ENCODE measurements at places on chromosomes 11 and 22. TPM values are rescaled to one million over a fixed set of nuclear protein-coding genes. Genes with fewer than 3 reads are reported as not detected.
A peak's percentile ranks its signal among the peaks of the same experiment; 100 is the strongest.

GRCh38 chr11:115135936-115136335, 368.3 kb downstream of the CADM1 start:
- no peak for DNase-seq

GRCh38 chr11:69888483-69889181, 69.4 kb upstream of the FGF3 start:
- DNase-seq, result peak; percentile 45

DNA sequence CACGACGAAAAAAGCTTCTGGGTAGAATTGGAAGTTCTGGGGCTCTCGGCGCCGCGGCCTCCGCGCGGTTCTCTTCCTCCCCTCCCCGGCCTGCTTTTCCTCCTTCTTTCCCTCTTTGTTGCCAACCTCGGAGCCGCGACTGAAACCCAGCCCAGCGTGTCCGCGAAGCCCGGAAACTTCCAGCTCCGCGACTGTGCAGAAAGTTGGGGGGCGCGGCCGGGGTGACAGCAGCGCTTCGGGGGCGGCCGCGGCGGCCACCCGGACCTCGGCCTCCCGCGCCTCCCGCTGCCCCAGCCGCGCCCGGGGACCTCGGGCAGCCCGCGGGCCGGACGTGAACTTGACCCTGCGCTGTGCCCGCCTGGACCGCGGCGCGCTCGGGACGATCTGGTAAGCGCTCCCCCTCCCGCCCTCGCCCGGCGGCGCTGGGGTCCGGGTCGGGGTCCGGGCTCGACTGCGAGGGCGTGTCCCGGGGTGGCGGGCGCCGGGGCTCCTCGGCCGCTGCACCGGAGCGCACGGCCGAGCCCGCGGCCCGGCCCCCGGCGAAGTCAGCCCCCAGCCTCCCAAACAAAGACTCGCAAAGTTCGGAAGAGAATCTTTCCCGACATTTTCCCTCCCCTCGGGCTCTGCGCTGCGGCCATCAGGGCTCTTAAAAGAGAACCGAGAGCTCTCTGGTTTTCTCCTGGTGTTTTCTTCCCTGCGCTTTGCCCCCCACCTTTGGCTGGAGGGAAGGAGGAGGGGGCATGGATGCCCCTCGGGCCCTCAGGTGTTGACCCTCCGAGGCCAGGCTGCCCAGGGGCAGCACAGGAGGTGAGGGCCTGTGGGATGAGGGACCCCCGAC, 67.9 kb upstream of the WNT7B start:
- DNase-seq, result no peak

GRCh38 chr11:117669062-117669461, 128.0 kb downstream of the DSCAML1 start:
- no peak for DNase-seq

DNA sequence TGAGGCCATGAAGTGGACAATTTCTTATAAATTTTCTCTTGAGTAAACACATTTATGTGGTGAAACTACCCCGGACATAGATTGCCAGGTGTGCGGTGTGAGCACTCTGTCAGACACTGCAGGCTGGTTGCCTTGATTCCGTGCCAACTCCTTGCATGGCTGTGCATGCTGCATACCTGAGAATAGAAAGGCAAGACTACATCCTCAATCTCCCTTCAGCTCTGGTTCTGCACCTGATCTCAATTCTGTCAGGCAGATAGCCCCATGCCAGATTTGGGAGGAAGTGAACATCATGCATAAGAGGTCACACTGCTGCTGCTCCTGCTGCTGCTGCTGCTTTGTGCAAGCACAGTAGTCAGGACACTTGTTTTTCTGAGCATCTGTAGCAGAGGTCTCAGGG, 42.5 kb upstream of the DEUP1 start:
- no peak for DNase-seq

GRCh38 chr11:43010042-43010441, 301.8 kb upstream of the API5 start:
- DNase-seq, result no peak

DNA sequence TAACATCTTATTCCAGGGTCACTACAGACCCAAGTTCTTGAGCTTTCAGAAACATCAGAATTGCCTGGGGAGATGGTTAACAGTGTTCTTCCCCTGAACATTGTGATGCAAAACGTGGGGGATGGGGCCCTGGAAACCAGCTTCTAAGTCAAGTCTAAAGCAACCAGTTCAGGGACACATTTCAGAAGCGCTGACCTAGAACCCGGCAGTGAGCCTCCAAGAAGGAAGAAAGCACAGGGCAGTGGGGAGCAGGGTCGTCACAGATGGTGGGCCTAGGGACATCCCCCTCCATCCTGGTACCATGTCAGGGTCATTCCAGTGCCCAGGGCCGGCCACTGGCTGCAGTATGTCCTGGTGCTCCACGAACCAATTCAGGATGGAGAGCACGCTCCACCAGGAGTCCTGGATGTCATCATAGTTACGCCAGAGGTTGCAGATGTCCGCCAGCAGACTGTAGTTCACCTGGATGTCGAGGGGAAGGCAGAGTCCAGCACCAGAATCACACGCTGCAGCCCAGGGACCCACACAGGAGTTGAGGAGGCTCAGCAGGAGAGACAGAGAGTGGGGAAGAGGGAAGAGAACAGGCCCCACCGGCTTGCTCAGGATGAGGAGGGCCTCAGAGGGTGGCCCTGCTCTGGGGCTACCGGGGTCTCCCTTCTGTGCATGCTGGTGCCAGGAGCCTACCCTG, 5.0 kb downstream of the NAGA start:
- no peak for DNase-seq

- peak; percentile 82 for DNase-seq
Measured at GRCh38 chr22:29306175-29306834, at the start of gene GAS2L1. GAS2L1 (plus strand) TSS chr22:29306650; CDS start chr22:29308106, 1,456 bp downstream.

GRCh38 chr11:104731890-104732289, 166.4 kb downstream of the CASP12 start:
- no peak for DNase-seq

- no peak for DNase-seq
Measured at GRCh38 chr11:65883058-65883761, 3.6 kb downstream of the CTSW start.

- no peak for DNase-seq
Measured at GRCh38 chr22:30892286-30892685, 76.3 kb downstream of the MORC2 start.

DNA sequence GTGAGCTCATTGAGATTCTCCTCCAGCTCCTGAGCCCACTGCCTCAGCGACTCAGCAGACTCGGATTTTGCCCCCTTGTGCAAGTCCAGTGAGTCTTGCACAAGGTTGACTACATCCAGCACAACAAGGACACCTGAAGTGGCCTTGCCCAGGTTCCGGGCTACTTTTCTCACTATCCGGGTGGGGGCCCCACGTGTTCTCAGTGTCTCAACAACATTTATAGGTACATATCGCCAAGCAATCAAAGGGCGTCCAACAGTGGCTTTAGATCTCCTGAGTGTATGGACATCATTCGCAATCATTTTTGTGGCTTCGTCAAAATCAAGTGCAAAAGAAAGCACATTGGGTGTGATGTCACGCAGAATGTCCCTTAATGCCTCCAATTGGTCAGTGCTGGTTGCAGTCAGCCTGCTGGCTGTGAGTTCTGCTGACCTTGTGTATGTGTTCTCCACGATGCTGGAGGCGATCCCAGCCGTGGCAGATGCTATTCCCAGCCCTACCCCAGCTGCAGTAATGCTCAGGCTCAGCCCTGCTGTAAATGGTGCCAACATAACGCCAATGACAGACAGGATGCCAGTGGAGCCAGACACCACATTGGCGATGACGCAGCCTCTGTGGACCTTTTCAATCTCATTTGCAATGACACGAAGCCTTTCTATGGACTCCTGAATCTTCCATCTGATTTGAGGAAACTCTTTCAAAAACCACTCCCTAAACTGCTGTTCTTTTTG, 10.3 kb downstream of the APOL4 start:
- no peak for DNase-seq

GRCh38 chr11:19379465-19379864, 138.7 kb upstream of the E2F8 start:
- no peak for DNase-seq

GRCh38 chr11:96538622-96539021, 148.8 kb downstream of the JRKL start:
- peak; percentile 25 for DNase-seq

DNA sequence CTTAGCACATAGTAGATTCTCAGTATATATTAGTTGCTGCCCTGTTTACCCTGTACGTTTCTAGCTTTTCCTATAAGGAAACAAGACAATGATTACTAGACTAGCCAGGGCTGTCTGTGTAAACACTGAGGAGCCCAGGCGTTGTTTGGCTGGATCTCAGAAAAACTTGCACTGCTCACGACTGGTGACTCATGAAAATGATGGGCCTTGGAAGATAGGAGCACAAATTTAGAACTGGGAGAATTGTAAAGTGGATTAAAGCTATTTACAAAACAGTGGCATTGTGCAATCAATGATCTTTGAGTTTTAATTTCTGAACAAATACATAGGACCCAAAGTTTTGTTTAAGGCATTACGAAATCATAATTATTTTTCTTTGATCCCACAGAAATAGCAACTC, 276.9 kb downstream of the FAM76B start:
- DNase-seq, result peak; percentile 60

DNA sequence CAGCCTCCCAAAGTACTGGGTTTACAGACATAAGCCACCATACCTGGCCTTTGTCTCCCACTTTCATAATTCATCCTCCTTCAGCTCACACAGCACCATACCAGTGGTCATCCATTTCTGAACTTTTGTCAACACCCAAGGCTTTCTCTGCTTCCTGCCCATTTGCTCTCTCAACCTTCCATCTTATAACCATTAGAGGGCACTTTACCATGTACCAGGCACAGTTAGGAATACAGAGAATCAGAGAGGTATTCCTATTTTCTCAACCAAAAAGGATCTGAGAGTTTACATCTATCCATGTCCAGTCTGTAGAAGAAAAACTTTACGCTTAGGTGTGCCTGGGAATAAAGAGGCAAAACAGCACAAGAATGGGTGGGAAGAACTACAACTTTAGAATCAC, 397.6 kb downstream of the BUD13 start:
- no peak for DNase-seq

DNA sequence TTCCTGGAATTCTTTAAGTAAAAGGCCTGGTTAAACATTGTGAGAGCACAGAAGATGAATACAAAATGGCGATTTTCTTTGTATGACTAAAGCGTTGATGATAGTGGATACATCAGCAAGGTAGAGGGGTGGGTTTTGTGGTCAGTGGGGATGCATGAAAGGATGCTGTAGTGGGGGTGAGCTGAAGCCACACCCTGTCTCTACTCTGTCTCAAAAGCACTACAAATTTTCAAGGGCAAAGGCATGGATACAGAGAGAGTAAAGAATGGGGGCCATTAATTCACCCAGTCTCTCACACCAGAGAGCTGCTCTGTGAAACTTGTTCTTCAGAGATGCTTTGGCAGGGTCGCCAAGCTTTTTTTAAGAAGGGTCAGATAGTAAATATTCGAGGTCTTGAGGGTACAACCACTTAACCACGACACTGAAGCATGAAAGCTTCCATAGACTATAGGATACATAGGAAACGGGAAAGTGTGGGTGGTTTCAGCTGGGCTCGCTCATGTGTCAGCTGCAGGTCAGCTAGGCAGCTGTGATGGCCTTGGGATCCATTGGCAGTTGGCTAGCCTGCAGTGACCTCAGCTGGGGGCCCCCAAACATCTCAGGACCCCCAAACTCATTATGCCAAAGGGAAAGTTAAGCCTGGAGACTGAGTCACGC, 8.3 kb downstream of the TMEM138 start:
- no peak for DNase-seq

DNA sequence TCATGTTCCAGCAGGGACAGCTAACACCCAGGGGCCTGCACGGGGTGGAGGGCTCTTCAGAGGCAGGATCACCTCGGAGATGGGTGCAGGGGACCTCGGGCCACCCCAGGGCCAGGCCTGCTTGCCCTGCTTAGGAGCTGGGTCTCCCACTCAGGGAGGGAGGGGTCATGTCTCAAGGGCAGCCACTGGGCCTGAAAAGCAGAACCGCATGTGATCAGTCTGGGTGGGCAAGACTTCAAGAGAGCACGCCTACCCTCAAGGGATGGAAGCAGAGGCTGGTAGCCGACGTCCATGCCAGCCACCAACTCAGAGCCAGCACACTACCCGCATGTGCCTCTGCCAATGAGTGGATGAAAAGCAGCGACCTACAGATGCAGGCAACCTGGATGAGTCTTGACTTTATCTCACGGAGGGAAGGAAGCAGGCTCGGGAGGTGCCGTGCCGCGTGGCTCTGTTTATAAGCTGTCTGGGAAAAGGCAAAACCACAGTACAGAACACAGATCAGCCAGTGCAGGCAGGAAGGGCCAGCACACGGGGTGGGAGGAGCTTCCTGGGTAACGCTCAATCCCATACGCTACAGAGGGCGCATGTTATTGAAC, 16.0 kb downstream of the TBX1 start:
- DNase-seq, result no peak

GRCh38 chr22:37827056-37827455, 3.9 kb downstream of the GALR3 start:
- no peak for DNase-seq

DNA sequence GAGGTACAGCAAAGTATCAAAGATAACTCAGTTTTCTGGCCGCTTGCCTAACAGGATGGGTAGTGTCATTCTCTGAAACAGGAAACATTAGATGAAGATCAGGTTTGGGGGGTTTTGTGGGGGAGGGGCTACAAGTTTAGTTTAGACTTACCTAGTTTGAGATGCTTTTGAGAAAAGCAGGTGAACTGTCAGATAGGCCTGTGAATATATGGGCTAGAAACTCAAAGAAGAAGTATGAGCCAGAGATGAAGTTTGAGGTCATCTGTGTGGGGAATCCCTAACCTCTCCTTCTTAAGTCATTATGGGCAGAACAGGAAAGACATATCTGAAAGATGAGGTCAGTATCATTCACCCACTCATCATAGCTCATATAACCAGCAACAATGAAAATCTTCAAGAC, 11.9 kb downstream of the HOATZ start:
- DNase-seq, result peak; percentile 85

GRCh38 chr11:16191212-16191867, 165.0 kb downstream of the SOX6 start:
- DNase-seq, result no peak

DNA sequence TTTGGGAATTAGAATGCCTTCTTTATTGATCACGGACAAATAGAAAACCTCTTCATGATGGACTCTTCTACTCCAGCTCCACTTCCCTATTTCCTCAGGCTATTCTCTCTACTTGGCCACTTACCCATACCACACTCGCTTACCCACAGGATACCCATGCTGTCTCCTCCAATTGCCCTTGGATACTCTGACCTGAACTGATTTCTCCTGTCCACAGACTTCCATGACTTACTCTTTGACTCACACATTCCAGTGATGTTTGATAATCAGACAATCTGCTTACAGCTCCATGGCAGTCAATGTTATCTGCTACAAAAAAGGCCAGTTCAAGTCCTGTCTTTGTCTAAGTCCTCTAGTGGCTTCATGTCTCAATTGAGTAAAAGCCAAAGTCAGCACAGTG, 292.0 kb upstream of the CTSC start:
- peak; percentile 55 for DNase-seq

The SAAL1 gene
- total RNA-seq, result 50.1 TPM

The OR52E8 gene
- not detected for total RNA-seq

The PNPLA5 gene
- not detected for total RNA-seq

The MPEG1 gene
- total RNA-seq, result not detected

The FOLR2 gene
- not detected for total RNA-seq

The LDHAL6A gene
- not detected for total RNA-seq

The RIMBP3B gene
- 0.30 TPM for total RNA-seq

The TMPRSS6 gene
- 0.11 TPM for total RNA-seq

The FREY1 gene
- 0.97 TPM for total RNA-seq

The HPX gene
- 0.35 TPM for total RNA-seq

The ANO1 gene
- total RNA-seq, result 0.13 TPM

The CRYBB3 gene
- not detected for total RNA-seq

All from HT1080 (cell line).